ENCODE measurements at places on chromosomes 16 and 17.

- no peak for DNase-seq
Measured at GRCh38 chr17:73196500-73196899, 3.6 kb downstream of the COG1 start.

DNA sequence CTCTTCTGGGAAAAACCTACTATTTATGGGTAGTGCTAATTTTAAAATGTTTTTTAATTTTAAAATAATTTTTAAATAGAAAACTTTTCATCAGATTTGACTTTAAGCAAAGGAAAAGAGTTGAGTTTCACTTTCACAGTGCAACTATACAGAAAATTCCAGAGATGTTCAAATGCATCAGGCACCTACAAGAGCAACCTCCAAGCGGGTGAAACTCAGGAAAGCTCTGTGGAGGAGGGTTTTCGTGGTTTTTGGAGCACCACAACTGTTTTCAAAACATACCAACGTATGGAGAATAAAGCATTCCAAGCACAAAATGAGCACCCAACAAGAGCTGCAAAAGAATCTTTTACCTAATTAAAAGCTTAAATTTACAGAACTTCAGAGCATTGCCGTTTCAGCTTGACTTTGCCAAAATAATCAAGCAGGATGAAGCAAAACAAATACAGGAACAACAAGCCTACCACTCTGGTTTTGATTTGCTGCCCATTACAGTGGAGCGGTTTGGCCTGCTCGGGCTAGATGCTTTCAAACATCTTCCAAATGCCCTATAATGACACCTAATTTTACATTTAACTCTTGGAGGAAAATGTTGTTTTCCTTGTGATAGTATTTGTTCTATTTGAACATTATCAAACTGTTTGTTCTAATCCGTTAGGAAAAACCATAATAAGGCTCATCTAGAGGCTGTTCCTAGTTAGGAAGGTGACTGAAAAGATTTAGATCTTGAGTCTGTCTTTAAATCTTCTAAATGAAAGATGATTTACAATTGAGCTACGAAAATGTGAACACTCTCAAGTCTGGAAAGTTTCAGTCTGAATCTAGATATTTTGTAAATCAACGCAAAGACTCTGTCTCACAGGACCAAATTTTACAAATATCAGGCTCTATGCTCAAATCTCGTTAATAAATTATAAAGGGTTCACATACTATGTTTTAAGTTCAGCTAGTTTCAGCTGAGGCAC lies 34.5 kb downstream of the NACA2 start:
- no peak for DNase-seq

- no peak for DNase-seq
Measured at GRCh38 chr16:5463820-5464219, 366.2 kb upstream of the EEF2KMT start.

DNA sequence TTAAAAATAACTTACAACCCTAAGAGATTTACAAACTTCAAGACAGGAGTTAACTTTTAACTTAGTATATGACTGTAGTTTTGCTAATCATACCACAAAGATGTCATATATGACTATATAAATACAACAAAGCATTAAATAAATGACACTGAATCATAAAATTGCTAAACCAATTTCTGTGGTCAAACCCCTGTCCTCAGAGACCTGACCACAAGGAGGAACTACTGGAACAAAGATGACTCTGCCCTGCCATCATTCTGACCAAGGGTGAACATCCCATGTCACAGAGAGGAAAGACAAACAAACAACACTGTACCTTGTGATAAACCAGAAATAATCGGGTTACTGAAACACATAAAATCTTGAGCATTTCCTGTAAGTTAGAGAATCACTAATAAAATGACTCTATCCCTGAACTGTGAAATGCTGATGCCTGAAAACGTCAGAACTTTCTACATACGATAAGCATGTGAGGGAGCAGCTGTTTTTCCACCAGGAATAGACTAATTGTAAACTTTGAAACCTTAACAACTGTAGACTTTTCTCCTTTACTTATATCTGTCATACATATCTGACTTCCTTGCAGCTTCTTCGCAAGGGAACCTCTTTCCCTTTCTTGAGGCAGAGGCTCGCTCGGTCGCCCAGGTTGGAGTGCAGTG lies 47.9 kb downstream of the WDR59 start:
- DNase-seq: no peak

- DNase-seq: no peak
Measured at GRCh38 chr17:66330646-66331037, 28.2 kb downstream of the PRKCA start.

DNA sequence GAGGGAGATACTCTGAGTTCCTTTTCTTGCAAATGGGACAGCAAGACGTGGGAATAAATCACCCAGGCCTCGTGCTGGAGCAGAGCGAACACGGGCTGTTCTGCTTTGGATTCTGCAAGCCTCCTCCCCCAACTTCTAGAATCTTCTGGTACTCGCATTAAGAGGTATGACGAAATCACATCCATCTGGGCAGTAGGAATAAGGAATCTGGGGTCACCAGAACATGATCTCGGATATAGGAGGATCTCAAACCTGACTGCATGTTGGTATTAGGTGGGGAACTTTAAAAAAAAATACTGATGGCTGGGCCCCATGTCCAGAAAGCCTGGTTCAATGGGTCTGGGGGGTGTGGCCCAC lies 49.8 kb upstream of the USP7 start:
- no peak for DNase-seq

DNA sequence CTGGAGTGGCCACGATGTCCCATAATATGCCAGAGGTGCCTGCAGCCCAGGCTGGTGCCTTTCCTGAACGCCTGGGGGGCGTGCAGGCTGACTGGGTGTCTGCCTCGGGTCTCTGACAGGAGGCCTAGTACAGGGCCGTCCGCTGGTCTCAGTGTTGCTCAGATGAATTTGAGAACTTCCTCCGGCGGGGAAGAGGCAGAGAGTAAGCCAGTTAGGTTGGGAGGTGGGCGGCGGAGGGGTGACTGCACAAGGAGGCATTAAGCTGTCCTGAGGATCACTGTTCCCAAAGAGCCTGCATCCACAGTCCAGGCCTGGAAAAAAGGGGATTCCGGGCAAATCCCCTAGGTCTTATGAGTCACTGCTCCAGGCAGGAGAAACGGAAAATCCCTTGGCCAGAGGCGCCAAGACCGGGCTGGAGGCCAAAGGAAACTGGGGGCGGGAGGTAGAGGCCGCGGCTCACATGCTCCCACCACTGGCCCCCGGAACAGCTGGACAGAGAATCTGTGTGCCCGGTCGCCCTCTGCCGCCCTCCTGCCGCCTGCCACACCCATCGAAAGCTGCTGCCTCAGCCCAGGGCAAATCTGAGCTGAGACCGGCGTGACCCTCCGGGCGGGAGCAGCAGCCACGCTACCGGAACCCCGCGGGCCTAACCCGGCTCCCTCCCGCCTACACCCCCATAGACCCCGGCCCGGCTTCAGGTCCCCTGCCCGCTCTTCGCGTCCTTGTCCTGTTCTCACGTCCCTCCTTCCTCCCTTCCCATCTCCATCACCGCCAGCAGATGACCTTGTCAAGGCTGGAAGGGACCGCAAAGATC lies 1.2 kb downstream of the TRIM47 start:
- DNase-seq: no peak

DNA sequence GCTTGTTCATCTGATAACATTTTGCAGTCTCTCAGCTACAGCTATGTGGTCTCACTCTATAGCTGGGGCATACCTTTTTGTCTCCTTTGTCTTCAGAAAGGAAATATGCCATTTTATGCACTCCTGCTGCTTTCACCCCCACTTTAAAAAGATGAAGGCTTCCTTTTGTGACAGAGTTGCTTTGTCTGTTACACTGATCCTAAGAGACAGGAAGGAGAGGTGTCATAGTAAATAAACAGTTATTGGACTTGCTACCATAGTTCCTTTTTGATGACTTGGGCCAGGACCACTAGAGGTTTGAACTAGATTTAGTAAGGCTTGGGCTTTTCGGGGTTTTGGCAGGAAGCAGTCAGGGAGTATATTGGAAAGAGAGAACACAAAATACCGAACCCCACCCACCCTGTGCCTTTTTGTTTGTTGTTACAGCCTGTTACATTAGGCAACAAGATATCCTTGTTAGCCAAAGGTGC lies 1.8 kb upstream of the METTL9 start:
- DNase-seq: no peak

- DNase-seq: no peak
Measured at GRCh38 chr17:75847614-75848522, 3.7 kb upstream of the UNC13D start.

DNA sequence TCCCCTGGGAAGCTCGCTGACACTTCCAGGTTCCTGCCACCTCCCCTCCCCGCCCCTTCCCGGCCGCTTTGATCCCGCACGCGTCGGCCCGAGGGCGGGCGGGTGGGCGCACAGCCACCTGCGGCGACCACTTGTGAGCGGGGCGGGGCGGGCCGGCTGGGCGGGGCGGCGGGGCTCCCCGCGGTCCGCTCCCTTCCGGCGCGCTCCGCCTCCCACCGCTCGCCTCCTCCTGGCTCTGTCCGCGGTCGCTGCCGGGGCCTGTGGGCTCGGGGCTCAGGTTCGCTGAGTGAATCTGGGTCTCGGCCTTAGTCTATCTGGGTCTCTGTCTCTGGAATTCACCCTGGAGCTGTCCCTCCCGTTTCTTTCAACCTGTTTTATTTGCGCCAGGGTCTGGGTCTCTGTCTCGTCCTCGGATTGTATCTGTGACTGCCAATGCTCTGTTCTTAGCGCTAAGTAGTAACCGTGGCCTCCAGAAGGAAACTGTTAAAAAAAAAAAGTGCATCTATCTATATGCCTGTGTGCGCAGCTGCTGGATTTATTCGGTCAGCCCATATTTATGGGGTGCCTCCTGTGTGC lies 2.7 kb upstream of the HES7 start:
- DNase-seq: no peak

- DNase-seq: no peak
Measured at GRCh38 chr16:56389554-56389953, 35.8 kb downstream of the AMFR start.

- DNase-seq: no peak
Measured at GRCh38 chr17:68613739-68614298, 12.7 kb upstream of the FAM20A start.

DNA sequence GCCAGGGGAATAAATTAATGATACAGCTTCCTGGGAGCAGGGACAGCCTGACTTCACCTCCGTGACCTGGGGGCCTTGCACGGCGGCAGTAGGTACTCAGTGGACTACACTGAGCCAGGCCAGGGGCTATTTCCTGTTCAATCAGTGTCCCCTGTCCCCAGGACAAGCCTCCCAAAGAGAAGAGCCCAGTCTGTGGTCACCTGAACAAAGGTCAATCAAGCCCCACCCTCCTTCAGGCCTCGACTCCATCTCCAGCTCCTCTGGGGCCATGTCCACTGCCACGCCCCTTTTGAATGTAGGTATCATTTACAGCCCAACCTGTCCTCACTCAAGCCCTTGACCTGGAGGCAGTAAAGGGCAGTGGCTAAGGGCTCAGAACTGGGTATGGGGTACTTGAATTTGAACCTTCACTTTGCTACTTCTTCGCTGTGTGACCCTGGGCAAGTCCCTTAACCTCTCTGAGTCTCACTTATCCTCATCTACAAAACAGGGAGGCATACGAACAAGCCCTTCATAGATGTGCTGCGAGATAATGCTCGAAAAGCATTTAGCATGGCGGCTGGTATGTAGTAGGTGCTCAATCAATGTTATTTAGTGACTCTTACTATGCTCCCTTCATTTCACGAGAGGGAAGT lies 29.0 kb downstream of the MYH11 start:
- DNase-seq: no peak

DNA sequence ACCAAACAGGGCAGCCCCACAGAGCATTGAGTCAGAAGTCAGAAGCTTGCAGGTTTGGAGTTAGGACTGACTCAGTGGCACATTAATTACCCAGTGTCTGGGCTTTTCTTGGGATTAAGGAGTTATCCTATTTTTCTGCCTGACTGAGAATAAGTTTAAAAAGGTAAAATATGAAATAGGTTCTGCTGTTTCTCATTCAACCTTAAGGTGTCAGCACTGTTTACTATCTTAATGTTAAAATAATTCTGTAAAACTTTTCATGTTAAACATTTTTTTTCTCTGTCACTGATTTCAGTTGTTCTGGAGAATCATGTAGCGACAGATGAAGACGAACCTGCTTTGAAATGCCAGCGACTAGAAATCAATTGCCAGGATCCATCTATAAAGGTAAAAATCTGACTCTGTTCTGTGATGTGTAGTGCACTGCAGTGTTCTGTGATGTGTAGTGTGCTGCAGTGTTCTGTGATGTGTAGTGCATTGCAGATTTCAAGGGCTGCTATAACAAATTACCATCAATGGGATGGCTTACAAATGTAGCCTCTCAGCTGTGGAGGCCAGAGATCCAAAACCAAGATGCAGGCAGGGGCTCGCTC lies 128.0 kb downstream of the LAT start:
- DNase-seq: no peak

- DNase-seq: no peak
Measured at GRCh38 chr17:58757162-58757613, 1.5 kb downstream of the PPM1E start.

DNA sequence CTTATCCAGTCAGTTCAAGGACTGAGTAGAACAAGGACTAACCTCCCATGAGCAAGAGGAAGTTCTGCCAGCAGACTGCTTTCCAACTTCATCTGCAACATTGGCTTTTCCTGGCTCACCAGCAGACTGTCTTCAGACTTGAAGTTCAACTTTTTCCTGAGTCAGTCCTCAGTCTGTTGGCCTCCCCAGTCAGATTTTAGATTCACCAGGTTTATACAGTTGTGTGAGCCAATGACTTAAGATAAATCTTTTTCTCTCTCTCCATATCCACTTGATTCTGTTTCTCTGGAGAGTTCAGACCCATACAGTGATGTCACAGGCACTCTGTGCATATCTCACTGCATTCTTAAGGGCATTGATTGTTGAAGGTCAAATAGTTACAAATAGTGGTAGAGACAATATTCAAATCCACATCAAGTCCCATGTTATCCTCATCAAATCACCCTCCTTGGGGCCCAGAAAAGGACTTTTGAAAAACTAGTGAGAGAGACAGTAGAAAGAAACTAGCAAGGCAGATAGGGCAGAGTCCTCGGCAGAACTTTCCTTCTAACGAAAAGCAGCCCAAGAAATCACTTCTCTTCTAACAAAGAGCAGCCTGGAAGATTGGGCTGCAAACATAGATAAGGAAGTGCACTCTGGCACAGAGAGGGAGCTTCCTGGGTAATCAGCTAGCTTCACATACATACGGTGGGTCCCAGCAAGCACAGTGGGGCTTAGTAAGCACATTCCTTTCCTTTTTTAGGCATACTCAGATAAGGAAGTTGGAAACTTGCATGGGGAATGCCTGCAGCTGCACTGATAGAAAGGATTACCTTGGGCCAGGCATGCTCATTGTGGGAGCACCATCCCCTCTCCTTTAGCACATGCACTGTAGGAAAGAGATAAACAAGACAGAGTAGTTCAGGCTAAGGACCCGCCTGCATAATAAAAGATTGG lies 132.3 kb upstream of the FAM20A start:
- DNase-seq: no peak

- DNase-seq: no peak
Measured at GRCh38 chr17:75295201-75296158, 6.2 kb upstream of the SLC25A19 start.

DNA sequence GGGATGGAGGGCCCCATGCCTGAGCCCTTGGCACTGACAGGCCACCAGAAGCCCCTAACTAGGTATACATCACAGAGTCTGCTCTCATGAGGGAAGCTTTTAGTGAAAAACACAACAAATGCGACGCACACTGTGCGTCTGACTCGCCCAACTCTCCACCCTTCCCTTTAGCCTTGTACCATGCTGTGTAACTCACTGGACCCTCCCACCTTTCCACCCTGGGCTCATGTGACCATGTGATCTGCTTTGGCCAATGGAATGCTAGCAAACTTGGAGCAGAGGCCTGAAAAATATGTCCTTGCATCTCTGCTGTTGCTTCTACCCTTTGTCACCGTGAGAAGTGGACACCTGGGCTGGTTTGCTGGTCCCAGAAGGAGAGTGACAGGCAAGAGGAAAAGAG lies 21.6 kb downstream of the TK2 start:
- DNase-seq: no peak

All from GM12892 (cell line).